ENCODE measurements at places on chromosomes 7 and 10.

- DNase-seq, result no peak
Measured at GRCh38 chr10:31700181-31700611, 228.4 kb downstream of the ARHGAP12 start.

DNA sequence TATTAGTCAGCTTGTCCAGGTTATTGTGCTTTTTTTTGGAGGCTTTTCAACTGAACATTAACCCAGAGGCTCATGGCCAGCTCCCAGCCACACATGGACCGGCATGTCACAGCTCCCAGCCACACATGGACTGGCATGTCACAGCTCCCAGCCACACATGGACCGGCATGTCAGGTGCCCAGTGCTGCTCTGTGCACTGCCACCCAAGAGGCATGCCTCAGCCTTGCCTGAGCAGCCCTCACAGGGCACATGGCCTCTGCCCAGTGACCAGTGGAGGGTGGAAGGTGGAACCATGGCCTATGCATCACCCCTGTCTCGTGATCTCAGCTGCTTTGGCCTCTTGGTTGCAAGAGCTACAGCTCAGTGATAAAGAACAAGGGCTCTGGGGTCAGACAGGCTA is 119.8 kb downstream of the OAT start:
- no peak for DNase-seq

DNA sequence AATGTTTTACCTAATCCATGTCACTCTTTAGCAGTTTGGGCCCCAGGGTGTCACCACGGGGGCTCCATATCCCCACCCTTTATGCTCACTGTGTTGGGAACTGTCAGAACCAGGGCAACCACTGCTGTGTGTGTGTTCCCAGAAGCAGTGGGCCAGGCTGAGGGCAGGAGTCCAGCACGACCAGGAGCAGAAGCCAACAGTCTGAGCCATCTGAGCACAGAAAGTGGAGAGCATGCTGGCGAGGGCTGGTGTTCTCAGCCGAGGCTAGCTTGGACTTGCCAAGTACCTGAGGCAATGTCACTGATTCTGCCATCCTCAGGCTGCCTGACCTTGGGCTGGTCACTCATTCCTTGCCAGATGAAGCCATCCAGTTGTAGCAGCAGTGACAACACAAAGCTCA is 285.0 kb downstream of the BMPER start:
- no peak for DNase-seq

DNA sequence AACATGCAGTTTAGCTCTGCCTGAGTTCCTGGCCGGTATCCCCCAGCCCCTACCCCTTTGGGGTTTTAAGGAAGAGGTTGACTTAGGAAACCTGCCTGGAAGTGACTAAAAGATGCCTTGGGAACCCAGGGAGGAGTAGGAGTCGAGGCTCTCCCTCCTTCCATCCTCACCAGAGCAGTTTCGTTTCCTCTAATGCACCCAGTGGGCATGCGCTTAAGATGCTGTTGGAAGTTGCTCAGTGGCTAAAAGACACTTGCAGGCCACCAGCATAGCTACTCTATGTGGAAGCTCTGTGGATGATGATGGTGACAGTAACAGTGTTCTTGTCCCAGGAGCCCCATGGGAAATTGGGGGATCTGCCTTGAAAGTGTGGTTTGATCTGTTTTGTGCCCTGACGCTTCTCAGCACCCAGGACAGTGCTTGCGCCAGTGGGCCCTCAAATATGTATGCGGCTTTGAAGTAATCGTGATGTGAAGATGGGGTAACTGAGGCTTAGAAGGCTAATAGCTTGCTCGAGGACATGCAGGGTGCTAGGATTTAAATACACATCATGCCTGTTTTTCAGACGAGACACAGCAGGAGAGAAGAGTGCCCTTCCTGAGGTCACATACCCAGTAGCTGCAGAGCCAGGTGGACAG is 32.0 kb downstream of the TBATA start:
- no peak for DNase-seq

DNA sequence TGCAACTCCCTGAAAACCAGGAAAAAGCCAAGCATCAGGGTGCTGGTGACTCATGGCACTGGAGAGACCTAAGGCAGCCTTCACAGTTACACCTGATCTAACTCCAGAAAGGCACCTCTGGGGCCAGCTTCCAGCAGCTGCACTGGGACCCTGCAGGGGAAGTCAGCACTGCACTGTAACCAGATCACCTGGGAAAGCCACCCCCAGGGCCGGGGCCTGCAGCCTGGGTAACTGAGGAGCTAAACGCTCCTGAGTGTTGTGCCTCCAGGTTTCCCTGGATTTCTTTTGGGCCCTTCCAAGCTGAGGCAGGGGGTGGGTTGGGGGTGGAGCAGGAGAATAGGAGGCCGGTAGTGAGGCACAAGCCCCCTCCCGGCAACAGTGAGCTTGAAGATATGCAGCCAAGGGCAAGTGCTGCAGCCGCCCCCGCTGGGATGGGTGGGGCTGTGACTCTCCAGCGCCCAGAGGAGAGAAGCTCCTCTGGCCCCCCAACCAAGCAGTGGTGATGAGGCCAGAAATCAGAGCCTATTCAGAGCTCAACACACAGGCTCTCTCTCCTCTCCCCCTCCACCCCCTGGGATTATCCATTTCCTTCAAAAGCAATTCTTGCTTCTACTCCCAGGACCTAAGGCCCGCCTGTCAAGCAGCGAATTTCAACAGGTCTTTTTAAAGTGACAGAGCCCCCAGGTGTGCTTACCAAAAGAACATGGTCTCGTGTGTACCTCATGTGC is 2.6 kb downstream of the CXCL12 start:
- no peak for DNase-seq

DNA sequence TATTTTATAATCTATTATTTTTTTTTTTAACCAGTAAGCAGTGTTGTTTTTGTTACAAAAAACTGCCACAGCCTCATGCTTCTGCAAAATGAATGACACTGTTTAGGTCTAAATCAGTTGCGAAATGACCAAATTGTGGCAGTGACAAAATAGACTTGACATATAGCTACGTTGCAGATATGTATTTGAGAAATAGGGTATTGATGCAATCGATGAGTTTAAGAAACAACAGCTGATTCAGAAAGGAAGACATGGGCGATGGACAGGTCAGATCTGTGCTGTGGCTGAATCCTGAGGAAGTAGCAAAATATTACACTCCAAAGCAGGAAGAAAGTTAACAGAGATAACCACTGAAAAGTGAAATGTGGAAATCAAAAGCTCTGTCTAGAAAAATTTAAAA is 89.0 kb upstream of the STEAP4 start:
- no peak for DNase-seq

DNA sequence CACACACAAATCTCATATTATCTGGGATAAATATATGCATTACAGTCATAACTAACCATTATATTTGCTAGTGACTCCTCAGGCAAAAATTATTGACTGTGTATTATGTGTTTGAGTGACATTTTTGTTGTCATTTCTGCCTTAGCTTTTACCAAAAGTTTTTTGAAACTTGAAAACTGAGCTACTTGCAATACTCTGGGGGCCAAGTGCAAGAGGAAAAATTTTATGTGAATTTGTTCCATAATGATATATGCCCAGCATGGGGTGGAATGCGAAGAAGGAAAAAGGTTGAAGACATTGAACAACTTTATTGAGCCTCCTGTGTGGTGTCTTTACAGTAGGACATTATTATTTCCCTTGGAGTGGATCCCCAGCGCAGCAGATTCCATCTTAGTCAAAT is 176.8 kb upstream of the FERD3L start:
- no peak for DNase-seq

DNA sequence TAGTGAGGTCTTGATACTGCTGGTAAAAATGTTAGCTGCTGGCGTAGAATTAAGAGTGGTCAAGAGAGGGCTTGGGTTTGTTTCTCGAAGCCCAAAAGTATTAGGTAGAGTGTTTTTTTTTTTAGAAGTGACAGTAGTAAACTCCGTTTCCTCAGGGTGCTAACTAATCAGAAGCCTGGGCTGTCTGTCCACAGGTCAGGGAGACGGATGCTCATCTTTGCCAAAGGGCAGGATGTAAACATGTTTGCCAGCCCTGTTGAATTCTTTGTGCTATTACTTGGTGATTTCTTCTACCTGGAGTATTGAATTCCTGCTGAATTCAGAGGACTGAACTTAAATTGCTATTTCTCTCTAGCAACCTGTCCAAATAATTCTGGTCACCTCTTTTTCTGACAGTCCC is 117.1 kb downstream of the SND1 start:
- no peak for DNase-seq

- DNase-seq, result no peak
Measured at GRCh38 chr10:43130770-43131171, 7.5 kb upstream of the CSGALNACT2 start.

GRCh38 chr7:173209-173918 is 19.0 kb upstream of the FAM20C start:
- no peak for DNase-seq

GRCh38 chr7:117704063-117704462 is 169.2 kb downstream of the CTTNBP2 start:
- DNase-seq, result no peak

GRCh38 chr10:30789806-30790205 is 160.3 kb upstream of the LYZL2 start:
- DNase-seq, result no peak

GRCh38 chr7:155917836-155918430 is 105.7 kb upstream of the SHH start:
- DNase-seq, result no peak

All from T follicular helper cell (primary cell).